ENCODE measurements at places on chromosomes 2 and 18.

GRCh38 chr2:102143450-102143985 lies 972 bp downstream of the IL1R1 start:
- no peak for DNase-seq

GRCh38 chr18:57455576-57456129 lies 20.5 kb downstream of the ONECUT2 start:
- DNase-seq, result no peak

- DNase-seq, result no peak
Measured at GRCh38 chr18:31302991-31303390, 15.0 kb upstream of the DSG1 start.

DNA sequence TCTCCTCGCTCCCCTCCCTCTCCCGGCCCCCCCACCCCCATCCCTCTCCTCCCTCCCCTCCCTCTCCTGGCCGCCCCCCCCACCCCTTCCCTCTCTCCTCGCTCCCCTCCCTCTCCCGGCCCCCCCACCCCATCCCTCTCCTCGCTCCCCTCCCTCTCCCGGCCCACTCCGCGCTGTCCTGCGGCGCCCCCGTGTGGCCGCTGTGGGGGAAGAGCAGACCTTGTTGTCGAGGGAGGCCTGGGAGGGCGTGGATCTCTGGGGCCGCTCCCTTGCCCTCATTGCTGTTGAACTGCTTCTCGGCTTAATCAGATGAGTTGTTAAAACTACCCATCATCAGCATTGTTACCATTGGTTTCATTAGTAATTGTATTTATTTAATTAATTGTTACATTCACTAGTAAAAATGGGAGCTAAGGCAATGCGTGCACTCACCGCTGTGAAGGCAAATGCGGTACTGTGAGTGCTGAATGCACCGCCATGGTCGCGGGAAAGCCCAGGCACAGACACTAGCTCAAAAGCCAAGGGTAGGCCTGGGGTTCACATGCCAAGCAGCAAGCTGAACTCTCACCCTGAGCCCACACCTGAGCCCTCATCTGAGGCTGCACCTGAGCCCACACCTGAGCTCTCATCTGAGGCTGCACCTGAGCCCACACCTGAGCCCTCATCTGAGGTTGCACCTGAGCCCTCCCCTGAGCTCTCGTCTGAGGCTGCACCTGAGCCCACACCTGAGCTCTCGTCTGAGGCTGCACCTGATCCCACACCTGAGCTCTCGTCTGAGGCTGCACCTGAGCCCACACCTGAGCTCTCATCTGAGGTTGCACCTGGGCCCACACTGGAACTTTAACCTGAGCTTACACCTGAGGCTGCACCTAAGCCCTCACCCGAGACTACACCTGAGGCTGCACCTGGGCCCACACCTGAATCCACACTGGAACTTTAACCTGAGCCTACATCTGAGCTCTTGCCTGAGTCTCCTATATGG lies 8.8 kb downstream of the RTP5 start:
- DNase-seq, result no peak

- DNase-seq, result no peak
Measured at GRCh38 chr2:149180226-149180875, 141.9 kb downstream of the LYPD6B start.

GRCh38 chr18:67583621-67584020 lies 67.1 kb upstream of the DSEL start:
- no peak for DNase-seq

DNA sequence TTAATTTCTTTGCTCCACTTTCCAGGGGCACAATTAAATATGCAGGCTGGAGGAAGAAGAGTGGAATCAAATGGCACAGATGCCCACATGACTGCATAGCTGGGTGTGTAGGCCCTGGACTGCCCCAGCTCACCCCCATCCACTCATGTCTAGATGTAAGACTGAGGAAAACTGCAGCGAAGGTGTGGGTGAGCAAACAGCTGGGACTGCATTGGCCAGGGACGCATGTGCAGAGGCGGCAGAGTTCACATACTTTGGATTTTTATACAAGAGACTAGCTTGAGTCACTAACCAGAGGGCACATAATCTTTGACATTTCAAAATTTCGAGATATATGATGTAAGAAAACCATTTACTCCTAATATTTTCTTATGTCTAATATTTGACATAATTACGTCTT lies 60.1 kb downstream of the SPIRE1 start:
- no peak for DNase-seq

GRCh38 chr2:68423966-68424650 lies 43.0 kb downstream of the FBXO48 start:
- no peak for DNase-seq

GRCh38 chr2:215354771-215355695 lies 43.2 kb downstream of the ATIC start:
- no peak for DNase-seq

- no peak for DNase-seq
Measured at GRCh38 chr2:224944707-224945547, 97.3 kb downstream of the DOCK10 start.

GRCh38 chr2:147663153-147663961 lies 181.5 kb upstream of the ACVR2A start:
- no peak for DNase-seq

DNA sequence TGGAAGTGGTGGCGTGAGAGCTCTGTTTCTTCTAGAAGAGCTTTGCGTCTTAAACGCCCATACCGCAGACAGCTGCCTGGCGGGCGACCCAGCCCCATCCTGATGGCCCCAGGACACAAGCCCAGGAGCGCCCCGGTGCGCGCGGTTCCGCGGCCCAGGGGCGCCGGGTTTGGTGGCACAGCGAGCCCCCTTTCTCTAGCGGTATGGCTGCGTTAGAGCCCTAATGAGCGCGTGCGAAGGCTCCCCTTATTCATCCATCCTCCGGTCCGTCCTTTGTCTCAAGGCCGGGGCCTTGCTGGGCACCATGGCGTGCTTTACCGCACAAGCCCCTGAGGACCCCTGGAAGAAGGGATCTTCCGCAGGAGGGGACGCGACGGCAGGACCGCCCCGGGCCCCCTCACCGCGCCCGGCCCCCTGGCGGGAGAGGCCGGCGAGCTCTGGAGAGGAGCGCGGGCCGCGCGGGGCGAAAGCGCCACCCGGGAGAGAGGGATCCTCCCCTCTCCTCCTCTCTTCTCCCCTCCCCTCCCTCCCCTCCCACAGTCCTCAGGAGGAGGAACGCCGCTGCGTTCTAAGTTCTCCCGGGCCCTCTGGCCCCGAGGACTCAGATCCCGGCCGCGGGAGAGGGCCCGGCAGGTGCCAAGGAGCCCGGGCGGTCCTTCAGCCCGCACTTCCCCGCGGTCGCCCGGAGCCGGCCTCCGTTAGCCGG lies 626 bp upstream of the SLC1A4 start:
- DNase-seq, result no peak

DNA sequence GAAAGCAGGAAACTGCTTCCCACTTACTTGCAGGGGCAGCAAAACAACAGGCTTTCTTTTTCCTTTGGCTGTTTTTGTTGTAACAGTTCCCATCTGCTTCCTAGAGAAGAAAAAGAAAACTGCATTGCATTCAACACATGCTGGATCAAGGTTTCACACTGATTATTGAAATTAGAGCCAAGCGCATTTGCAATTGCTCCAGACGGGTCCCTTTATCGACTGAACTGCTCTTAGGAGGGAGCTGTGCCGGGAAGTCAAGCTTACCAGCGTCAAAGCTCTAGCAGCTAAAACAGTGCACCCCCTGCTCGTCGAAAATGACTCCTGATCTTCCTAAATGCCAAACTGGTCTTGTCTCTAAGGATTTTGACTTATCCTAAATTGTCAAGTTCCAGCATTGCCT lies 164.0 kb upstream of the SESTD1 start:
- no peak for DNase-seq

DNA sequence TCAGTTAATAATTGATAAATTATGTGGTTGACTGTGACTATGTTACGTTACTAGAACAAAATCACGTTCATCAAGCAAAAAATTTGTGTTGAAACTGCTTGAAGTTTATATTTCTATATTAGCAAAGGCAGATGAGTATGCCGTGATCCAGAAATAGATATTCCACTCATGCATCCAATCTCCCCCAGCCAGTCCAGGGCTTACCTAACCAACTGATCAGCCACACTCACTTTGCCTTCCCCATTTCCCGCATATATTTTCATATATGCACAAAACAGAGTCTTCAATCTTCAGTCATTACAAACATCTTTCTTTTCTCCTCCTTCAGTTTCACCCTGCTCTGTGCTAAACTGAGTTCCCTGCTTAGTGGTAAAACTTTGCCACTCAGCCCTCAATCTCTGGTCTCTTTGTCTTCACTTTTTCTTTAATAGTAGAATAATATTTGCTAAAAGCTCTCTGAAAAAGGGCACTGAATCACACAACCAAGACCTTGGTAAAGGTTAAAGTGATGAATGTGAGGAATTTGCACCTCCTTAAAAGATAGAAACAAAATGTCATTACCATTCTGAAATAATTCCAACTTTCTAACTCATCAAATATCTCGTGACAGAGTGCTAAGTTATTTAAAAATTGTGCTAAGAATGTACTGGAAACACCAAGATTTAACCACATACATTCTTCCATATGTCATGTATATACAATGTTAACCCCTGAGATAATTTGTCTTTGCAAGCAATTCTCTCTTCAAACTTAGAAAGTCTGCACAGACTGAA lies 893.2 kb upstream of the CRIM1 start:
- DNase-seq, result no peak

GRCh38 chr2:61182059-61182383 lies 20.0 kb downstream of the C2orf74 start:
- no peak for DNase-seq
